Stimulated activated CD8-positive, alpha-beta memory T cell treated with anti-CD3 and anti-CD28 coated beads, Interleukin-7, amount 100 ng/mL, for 4 hours (primary cell): ENCODE measurements at places on chromosomes 1 and 21.

GRCh38 chr1:149887456-149888246, 11.7 kb upstream of the BOLA1 start:
- peak; percentile 53 for DNase-seq

- DNase-seq: no peak
These were observed 23.0 kb upstream of the KIFAP3 start for GRCh38 chr1:170097449-170097948.

- no peak for DNase-seq
These were observed 16.9 kb downstream of the LRRC8C start for GRCh38 chr1:89649783-89650182.

DNA sequence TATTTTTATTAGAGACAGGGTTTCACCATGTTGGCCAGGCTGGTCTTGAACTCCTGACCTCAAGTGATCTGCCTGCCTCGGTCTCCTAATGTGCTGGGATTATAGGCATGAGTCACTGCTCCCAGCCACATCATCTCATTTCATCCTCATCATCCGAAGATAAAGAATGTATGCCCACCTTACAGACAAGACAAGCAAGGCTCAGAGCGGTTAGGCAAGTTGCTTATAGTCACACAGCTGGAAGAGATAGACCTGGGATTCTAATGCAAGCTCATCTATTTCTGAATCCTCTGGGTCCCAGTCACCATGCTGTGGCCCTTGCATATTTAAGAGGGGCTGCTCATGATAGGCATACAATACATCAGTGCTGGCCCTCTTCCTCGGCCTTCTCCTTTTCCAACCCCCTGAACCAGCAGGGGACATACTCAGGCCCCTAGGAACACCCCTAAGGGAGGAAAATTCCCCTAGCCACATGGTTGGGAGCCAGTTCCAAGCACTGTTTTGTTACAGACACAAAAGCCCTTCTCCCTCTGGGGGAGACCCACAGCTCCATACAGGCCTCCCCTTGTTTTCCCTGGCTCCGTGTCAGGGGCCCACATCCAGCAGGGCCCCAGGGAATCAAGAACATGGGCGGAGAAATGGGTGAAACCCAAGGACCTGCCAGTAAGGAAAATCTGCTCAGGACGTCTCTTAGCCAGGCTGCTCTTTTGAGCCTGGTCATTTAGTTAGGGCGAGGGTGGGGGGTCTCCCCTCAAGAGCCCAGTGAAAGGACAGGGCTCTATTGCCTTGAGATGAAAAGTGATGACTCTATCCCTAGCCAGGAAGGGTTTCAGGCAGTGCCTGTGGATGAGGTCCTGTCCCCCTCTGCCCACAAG, 6.9 kb downstream of the CSRP1 start:
- DNase-seq: no peak

GRCh38 chr1:44596511-44596910, 77.8 kb downstream of the TMEM53 start:
- no peak for DNase-seq

DNA sequence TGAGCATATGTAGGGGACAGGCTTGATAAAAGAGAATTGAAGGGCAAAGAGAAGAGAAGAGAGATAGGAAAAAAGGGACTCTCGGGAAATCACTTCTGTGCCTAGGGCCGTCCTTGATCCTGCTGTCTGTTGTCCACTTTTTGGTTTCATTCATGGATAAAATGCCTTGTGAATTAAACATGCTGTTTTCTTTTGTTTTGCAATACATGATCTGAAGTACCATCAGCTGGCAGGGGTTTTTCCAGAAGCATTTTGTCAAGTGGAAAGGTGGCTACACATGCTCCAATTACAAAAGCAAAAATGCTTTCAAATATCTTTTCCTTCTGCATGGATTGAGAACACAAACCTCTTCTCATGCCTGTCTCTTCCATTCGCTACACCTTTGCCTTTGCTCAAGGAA, 361.7 kb downstream of the PDE4B start:
- no peak for DNase-seq

- DNase-seq: no peak
These were observed 65.5 kb upstream of the COA6 start for GRCh38 chr1:234307726-234308125.

DNA sequence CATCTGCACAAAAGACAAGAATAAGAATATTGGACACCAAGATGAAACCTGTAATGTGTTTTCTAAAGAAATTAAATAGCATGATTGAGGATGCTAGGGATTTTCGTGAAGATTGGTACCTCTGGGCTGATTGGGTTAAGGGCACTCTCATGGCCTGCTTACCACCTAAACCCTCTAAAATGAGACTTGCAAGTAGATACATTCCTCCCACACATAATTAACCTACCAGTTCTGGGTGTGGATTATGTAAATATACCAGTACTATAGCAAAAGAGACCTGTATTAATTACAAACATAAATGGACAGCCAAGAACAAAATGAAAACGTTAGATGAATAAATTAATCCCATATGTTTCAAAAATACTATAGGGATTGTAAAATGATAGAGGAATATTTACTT, 1069.6 kb upstream of the B3GALT2 start:
- DNase-seq: no peak

DNA sequence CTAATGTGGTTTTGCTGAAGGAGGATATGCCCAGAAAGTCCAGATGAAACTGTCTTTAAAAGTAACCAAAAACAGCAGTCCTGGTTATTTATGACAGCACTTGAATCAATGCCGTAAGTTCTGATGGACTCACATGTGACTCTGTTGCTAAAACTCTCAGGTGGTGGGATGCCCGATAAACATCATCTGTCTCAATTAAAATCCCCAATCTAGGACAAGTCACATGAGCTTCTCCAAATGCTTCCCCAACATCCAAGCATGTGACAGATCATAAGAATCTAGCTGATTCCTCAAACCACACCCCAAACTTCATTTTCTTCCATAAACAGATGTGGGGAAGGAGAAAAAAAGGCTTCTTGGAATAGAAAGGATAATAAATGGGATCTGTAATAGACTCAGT, 786 bp upstream of the CTSK start:
- DNase-seq: no peak

DNA sequence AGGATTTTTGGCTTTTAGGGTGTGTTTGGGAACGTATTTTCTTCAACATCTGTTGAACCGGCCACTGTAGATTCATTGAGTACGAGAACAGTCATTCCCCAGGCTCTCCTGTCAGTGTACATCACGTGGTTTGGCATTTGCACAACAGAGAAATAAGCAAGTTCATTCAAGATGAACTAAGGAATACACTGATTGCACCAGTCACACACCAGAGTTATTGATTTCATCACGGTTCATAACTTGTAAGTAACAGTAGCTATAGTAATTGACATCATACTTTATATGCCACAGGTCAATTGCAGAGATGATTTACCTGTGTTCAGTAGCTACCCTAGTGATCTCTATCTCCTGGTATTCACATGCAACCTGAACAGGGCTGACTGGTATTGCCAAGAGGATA, 90.7 kb upstream of the ETS2 start:
- DNase-seq: no peak

GRCh38 chr21:20301395-20301794, 696.8 kb upstream of the NCAM2 start:
- no peak for DNase-seq

- DNase-seq: no peak
These were observed 32.7 kb upstream of the RAB4A start for GRCh38 chr1:229238231-229238630.

- no peak for DNase-seq
These were observed 29.4 kb downstream of the SPATA17 start for GRCh38 chr1:217660353-217661062.

DNA sequence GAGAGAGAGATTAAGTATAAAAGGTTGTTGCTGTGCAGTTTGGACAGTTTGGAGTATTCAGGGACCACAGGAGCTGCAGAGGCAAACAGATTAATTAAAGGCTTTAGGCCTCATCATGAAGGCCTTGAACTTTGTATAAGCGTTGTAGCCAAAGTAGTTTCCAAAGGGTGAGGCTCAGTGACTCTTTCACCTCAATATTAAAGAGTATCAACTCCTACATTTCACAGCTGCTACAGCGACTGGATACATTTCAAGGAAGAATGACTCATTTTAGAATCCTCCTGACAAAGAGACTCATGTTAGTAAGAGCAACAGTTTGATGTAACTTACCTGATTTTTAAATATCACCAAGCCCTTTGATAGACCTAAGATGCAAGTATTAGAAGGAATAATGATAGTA, 355.5 kb downstream of the HLX start:
- DNase-seq: no peak
